ENCODE measurements at places on chromosomes 7 and 10. TPM values are rescaled to one million over a fixed set of nuclear protein-coding genes. Genes with fewer than 3 reads are reported as not detected.

The DBF4 gene
- 87.8 TPM for total RNA-seq

The ADCYAP1R1 gene
- total RNA-seq: 0.17 TPM

DNA sequence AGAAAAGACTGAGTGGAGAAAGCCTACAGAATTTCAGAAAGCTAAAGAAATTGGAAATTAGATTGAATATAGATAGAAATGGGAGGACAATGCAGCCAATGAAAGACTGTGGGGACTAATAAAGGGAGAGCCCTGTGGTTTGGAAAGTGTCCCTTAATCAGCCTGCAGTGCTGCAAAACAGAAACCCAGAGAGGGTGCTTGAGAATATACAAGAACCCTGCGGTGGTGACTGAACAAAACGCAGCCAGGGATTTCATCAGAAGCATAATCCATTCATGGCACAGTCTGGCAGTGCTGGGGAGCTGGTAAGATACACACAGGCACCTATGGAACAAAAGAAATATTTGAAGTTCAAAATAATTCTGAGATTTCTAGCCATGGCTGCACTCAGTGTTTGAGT, 19.1 kb downstream of the CEP41 start:
- peak; percentile 60 for DNase-seq

GRCh38 chr10:31977440-31978155, 49.0 kb upstream of the ARHGAP12 start:
- no peak for DNase-seq

DNA sequence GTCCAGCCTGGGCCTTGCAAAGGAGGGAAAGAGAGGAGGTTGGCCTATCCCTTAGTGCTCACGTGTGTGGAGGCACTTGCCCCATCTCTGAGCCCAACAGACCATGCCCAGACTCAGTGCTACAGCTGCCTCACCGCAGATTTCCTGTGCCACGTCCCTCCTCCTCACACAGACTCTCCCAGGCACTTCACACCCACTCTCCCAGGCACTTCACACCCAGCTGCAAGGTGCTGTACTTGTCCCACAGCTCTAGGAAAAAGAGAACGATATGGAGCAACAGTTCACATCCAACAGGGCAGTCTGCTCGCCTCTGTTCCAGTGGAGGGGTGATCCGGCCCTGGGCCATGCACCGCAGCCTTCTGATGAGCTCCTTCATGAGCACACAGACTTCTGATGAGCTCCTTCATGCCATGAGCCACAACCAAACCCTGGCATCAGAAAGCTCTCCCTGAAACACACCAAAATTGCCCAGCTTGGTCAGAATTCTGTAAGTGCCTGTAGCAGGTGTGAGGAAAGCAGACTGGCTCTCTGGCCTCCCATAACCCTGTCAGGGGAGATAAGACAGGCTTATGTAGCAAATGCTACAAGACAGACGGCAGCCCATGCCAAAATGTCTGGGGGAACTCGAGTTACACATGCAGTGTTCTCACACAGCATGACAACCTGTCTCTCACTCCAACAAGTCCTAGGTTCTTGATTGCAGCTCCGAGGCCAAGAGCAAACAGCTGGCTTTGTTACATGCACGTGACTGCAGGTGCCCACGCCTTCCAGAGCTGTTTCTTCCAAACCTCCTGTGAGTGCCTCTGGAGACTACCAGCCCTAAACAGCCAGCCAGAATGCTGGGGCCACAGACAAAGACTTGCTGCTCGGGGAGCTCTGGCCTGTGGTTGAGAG, 348.5 kb downstream of the GRID1 start:
- DNase-seq: no peak

DNA sequence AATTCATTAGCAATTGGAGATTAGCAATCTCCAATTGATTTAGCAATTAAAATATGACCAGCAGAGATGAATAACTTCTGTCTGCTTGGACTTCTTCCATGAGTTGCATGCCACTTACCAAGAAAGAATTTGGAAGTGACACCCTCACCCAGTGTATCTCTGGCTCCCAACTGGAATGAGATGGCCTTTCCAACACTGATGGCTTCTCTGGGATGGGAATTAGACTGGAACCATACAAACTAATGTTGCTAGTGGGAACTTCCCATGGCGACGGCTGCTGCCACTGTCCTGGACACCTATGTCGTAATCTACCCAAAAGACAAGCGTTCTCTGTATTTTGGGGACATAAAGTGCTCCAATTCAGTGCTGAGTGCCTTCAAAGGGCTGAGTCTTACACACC, 192.3 kb downstream of the COBL start:
- no peak for DNase-seq
